Aorta (tissue), 5 donors: ENCODE measurements at places on chromosomes 7 and 10.

DNA sequence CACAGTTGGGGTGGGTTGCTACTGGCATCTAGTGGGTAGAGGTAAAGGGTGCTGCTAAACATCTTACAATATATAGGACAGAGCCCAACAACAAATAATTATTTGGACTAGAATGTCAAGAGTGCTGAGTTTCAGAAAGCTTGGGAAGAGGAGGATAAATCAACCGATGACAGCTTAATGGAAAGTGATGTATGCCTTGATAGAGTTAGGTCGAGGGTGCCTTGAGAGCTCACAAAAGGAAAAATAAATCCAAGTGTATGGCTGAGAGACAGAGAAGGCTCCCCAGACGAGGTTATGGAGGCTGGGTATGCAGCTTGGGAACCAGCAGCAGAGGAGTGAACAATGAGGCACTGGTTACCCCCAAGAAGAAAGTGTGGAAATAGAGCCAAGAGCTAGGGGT, 211.1 kb downstream of the HDAC9 start:
- peaks cover 3% of the 10 kb centered on the region for H3K4me1 ChIP-seq
- DNase-seq, result no peak
- H3K4me3 ChIP-seq, result no peak overlapping the region
- H3K36me3 ChIP-seq, result peaks cover 1% of the 10 kb centered on the region

DNA sequence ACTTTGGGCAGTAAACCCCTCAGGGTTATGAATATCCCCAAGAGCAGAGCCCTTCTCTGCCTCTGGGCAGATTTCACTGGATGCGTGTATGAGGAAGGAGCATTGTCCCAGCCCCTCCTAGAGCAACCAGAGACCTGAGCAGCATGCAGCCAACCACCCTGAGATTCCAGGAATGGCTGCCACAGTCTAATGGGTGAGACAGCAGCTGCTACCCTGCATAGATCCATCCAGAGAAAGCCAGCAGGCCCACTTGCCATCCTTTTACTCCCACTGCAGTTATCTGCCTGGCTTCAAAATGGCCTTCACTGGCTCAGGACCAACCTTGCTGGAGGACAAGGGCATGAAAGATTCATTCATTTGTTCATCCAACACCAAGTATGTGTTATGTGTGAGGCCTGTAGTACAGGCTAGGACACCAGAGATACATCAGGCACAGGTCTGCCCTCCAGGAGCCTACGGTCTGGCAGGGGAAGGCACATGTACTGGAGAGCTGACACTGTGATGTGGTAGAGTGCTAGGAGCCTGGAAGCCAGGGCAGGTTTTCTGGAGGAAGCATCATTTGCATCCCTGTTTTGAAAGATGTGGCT, 26.2 kb upstream of the C10orf105 start:
- peaks cover 5% of the 10 kb centered on the region for H3K36me3 ChIP-seq
- no peak overlapping the region for H3K27ac ChIP-seq
- H3K4me3 ChIP-seq, result no peak overlapping the region
- DNase-seq, result no peak

- H3K27ac ChIP-seq, result no peak overlapping the region
- H3K4me3 ChIP-seq, result no peak overlapping the region
- DNase-seq, result no peak
- no peaks in the 10 kb centered on the region for H3K36me3 ChIP-seq
These were observed 32.0 kb downstream of the KDM7A start for GRCh38 chr7:140144821-140145220.

GRCh38 chr7:18213652-18214051, 186.0 kb upstream of the PRPS1L1 start:
- no peak overlapping the region for H3K27ac ChIP-seq
- H3K4me3 ChIP-seq, result no peak overlapping the region
- H3K36me3 ChIP-seq, result no peaks in the 10 kb centered on the region
- DNase-seq, result no peak
- H3K27me3 ChIP-seq, result no peaks in the 10 kb centered on the region
